Kidney tubule cell (primary cell): ENCODE measurements at places on chromosomes 4 and X.

DNA sequence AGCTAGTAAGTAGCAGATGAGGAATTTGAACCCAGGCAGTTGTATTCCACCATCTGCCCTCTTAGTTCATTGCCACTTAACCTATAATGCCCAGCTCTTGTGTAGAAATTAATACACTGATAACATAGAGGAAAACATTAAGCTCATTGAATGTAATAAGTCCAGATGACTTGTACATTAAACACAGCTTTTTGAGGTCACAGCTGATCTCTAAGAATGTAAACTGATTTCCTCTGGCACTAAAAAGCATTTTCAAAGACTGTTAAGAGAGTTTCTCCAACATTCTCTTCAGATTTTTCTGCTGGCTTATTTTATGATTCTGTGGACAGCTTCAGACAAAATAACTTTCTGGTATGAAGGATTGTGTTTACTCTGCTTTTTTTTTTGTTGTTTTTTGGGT, 42.7 kb downstream of the HPRT1 start:
- no peak for DNase-seq

DNA sequence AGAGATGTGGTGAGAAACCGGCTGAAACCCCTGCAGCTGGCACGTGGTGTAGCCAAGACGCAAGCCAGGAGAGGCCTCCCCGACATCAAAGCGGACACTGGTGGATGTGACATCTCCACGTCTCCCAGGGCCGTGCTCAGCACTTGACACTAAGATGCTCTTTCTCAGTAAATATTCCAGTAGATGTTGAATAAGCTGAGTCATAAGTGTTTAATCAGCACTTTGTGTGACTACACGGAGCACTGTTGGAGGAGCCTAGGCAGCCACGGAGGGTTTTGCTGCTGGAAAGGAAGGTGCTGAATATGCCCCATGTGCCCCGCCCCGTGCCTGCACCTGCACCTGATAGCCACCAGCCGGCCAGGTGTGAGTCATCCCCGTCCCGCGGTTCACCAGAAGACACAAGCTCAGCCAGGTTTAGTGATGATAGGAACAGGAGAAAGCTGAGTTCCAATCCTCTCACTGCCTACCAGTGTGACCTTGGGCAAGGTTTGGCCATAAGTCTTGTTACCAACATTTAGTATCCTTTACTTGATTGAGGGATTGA, 29.0 kb upstream of the C4orf50 start:
- DNase-seq = peak; percentile 6

GRCh38 chrX:52078131-52078530, 9.1 kb upstream of the MAGED4B start:
- no peak for DNase-seq

DNA sequence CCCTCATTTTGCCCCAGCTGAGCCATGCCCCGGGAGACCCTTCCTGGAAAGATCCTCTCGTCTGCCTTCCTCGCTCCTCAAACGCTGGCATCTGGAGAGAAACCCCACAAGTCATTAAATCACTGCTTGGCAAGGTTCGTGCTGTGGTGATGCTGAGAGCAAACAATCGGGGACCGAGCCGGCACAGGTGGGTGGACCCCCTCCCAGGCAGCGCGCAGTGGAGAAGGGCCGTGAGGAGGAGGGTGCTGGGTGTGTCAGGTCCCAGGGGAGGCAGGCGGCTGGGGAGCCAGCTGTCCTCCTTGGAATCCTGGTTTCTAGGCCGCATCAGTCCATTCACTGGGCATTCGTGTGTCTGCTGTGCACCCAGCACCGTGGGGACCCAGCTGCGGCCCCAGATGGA, 64.9 kb upstream of the PSAPL1 start:
- DNase-seq = no peak

DNA sequence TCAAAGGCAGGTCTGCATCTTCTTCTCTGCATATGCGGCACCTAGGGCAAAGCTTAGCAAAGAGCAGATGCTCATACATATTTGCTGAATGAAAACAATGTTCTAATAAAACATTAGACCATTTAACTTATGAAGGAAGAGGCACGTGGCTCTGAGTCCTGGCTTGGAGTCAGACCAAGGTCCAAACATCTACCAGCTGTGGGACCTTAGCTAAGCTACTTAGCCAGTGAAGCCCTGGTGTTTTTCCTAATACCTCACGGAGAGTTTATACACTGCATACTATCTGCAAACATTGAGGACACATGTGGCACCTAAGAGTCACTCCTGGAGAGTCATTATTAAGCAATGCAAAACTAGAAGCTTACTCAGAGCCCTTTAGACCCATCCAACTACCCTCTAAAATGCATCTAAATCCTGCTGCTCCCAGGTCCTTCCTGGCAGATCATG, 9.0 kb downstream of the PDGFC start:
- DNase-seq = peak; percentile 85

DNA sequence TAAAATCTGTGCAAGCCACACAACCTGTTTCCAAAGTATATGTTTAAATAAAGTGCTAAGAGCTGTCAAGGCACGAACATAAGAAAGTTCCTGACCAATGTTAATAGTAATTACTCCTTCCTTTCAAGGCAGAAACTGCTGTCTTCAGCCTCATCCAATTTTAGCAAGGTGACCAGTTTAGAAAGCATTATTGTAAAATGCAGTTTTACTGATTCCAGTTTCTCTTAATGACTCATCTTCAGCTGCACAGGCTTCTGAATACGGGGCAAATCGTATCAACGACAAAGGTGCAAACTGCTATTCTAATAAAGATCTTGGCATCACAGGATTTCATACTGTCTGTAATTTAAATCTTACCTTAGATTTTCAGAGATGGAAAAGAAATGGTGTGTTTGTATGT, 87.5 kb downstream of the PPP3CA start:
- DNase-seq = no peak

GRCh38 chr4:40432504-40432903, 97.4 kb downstream of the CHRNA9 start:
- DNase-seq = no peak

DNA sequence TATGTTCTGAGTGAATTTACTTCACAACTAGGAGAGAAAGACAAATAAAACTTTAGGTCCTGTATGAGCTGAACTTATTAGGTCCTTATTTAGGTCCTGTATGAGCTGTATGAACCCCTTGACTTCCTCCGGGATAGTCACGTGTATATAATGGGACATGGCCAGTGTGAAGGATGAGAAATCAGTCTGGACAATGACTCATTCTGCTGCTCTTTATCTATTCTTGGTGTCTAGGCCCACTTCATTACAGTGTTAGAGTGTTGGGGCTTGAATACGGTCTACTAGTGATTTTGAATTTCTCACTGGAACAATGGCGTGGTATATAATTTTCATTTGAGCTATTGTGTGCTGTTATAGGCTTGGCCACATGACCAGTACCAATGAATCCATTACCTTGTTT, 21.9 kb downstream of the STK26 start:
- no peak for DNase-seq

GRCh38 chr4:129131343-129131742, 35.4 kb downstream of the C4orf33 start:
- DNase-seq = no peak

DNA sequence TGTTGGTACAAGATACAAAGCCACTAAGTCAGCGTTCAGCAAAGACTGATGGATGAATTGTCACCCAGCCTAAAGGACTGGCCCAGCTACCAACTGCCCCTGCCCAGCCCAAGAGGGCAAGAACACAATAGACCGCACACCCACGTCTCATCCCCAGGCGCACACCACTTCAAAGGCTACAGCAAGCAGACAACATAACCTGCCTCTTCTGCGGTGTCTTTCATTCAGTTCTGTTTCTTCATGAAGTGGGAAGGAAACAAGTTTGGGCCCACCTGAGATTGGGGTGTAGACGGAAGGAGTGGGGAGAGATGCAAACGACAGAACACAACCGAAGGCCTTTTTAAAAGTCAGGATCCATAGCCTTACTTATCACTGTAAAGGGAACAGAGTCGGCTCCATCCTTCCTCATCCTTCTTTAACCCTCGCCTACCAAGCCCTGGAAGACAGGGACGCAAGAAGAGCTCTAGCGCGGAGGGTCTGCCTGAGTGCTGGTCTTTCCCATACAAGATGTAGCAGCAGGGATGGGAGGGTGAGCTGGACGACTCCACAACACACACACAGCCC, 691 bp downstream of the SCARB2 start:
- DNase-seq = peak; percentile 32

- no peak for DNase-seq
These were observed 14.9 kb upstream of the PDE5A start for GRCh38 chr4:119643306-119644042.

DNA sequence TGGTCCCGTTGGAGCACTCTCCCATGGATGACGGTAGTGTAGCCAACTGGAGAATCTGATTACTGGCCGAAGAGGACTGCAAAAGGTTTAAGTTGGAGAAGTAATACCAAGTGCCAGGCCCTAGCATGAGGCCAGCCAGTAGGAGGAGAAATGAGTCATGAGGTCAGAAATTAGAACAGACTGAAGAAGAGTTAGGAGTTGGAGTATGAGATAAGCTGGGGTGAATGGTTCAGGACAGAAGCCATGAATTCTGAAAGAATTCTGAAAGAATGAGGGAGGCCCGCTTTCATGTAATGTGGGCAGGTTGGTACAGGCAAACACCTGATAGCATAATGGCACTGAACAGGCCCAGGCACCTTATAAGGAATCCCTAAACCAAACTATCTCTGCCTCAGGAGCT, 18.4 kb upstream of the STK26 start:
- no peak for DNase-seq

- no peak for DNase-seq
These were observed 7.8 kb upstream of the INTS6L start for GRCh38 chrX:135512508-135513129.
